ENCODE measurements at places on chromosomes 1 and 21.

- no peak for DNase-seq
Observed at GRCh38 chr1:224495866-224496265, 61.3 kb upstream of the WDR26 start.

- no peak for DNase-seq
Observed at GRCh38 chr1:194568610-194569009, 1382.2 kb upstream of the B3GALT2 start.

DNA sequence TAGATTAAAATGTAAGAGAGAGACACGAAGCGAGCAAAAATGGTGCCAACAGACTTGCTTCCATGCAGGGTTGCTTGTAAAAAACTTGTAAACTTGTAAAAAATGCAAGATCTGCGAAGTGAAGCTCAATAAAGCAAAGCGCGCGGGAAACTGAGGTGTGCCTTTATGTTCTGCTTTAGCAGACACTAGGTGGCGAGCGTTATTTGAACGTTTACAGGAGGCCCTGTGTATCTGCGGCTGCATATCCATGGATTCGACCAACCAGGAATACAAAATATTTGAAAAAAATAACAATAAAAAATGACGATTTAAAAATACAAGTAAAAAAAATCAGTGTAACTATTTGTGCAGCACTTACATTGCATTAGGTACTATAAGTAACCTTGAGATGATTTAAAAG, 1.5 kb downstream of the UBE2G2 start:
- peak; percentile 34 for DNase-seq

GRCh38 chr1:234713859-234714258, 103.9 kb upstream of the IRF2BP2 start:
- DNase-seq, result no peak

GRCh38 chr1:109906160-109906838, 4.3 kb upstream of the CSF1 start:
- DNase-seq, result no peak

DNA sequence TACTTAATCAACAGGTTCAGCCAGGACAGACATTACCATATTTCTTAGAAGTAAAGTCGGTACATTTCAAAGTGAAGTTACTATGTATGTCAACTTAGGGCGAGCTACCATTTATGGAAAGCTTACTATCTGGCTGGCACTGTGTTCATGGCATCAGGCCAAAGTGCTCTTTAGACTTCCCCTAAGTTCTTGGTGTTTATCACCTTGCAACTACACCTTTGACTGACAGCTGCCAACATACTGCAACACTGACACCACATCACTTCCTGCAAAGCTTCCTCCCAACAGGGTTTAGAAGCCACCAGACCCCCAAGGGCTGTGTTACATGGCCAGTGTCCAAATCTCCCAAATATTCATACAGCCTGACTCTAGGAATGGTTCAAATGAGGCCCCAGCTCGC, 61.0 kb downstream of the TIAM1 start:
- DNase-seq, result no peak

GRCh38 chr21:41709965-41710822, 56.7 kb downstream of the RIPK4 start:
- no peak for DNase-seq

GRCh38 chr21:26943921-26944320, 23.0 kb downstream of the ADAMTS5 start:
- DNase-seq, result no peak

DNA sequence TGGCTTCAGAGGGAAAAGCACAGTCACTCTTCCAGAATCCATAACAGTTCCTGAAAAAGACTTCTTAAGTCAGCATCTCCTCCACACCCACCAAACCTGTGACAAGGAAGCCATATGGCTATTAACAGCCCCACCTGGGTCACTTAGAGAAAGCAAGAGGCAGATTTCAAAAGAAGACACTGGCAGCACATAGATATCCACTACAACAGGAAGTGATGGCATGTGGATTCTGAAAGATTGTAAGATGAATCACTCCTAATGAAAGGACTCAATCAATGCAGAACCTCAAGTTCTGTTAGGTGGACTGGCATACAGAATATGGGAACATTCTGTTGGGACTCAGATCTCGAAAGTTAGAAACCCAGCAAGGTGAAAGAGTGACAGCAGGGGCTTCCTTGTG, 365.9 kb downstream of the TGFB2 start:
- peak; percentile 13 for DNase-seq

GRCh38 chr1:34529935-34530859, 224.7 kb upstream of the GJB5 start:
- DNase-seq, result no peak

DNA sequence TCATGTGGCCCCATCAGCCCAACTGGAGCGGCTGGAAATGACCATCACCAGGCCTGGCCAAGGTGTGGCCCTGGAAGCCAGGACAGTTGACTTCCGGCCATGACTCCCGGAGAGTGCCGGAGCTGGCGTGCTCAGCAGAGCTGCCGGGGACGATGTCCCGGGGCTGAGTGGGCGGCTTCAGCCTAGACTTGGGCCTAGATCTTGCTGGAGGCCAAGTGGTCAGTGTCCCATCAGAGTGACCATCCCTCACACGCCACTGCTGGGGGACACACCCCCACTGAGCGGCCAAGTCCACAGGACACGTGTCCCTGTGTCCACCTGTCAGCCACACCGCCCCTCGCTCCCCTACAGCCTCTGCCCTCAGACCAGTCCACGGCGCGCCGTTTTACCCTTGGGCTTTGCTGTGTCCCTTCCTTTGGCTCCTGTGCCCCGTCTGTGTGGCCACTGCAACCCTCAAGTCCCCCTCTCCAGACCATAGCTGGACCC, 4.0 kb downstream of the FAAP20 start:
- DNase-seq, result no peak

- no peak for DNase-seq
Observed at GRCh38 chr21:44858791-44859190, 14.7 kb downstream of the PTTG1IP start.

- DNase-seq, result no peak
Observed at GRCh38 chr1:184389446-184389845, 2.6 kb downstream of the C1orf21 start.

DNA sequence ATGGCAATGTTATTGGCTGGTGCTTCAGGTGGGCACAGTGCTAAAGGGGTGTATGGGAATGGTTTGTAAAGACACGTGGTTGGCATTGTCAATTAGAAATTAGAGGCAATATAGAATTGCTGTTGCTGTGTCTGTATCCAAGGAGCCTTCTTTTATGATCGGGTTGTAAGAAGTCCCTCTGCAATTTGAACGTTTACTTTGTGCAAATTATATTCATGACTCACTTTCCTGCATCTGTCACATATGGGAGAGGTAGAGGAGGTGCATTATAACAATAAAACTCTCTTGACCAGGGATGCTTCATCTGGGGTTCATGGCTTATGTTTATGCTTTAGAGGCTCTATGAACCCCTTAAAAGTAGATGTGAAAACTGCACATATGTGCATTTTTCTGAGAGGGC, 130.4 kb upstream of the DNAH14 start:
- no peak for DNase-seq

DNA sequence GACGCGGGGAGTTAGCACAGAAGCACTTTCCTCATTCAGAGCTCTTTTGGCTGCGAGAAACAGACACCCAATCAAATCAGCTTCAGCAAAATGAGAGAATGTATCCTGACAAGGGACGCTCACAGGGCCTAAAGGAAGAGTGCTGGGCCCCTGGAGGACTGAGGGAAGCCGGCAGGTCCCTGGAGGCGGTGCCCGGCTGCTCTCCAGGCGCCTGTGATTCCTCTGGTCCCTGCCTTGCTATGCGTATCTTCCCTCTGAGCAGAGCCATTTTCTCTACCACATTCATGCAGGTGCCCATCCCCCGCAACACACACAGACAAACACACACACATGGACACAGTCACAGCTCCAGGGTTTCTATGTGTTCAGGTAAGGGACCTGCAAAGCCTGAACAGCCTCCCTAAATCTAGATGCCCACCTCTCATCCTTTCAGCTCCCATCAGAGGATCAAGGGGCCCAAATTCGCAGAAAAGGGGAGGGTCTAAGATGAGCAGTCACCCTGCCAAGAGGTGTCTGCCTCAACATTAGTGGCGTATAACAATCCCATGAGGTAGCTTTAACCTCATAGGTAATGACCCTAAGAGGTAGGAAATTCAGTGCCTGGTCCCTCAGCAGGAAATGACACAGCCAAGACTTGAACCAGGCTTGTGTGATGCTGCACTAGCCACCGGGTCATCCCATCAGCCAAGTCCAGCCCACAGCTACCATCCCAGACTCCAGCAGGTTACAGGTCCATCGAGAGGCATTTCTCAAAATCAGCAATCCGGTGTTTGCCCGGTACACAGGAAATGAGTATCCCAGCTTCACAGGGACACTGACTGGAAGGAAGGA, 29.0 kb downstream of the PTAFR start:
- DNase-seq, result no peak

DNA sequence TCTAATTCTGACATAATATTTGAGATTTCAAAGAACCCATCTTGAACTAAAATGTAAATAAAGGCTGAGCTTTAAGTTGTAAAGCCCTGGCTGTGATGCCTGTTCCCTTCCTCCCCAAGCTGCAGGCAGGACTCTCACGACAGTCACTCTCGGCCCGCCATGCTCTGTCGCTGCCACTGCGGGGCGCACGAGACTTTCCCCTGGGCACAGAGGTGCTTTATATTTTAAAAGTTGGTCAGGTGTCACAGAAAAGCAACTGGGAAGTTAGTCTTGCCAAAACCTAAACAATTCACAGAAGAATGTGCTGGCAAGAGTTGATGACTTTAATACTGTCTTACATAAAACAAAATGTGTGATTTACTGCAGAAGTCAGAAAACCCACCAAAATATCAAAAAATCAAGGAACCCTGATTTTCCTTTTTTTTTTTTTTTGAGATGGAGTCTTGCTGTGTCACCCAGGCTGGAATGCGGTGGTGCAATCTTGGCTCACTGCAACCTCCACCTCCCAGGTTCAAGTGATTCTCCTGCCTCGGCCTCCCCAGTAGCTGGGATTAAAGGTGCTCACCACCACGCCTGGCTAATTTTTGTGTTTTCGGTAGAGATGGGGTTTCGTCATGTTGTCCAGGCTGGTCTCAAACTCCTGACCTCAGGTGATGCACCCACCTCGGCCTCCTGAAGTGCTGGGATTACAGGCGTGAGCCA, 10.7 kb downstream of the LRRC47 start:
- DNase-seq, result no peak

DNA sequence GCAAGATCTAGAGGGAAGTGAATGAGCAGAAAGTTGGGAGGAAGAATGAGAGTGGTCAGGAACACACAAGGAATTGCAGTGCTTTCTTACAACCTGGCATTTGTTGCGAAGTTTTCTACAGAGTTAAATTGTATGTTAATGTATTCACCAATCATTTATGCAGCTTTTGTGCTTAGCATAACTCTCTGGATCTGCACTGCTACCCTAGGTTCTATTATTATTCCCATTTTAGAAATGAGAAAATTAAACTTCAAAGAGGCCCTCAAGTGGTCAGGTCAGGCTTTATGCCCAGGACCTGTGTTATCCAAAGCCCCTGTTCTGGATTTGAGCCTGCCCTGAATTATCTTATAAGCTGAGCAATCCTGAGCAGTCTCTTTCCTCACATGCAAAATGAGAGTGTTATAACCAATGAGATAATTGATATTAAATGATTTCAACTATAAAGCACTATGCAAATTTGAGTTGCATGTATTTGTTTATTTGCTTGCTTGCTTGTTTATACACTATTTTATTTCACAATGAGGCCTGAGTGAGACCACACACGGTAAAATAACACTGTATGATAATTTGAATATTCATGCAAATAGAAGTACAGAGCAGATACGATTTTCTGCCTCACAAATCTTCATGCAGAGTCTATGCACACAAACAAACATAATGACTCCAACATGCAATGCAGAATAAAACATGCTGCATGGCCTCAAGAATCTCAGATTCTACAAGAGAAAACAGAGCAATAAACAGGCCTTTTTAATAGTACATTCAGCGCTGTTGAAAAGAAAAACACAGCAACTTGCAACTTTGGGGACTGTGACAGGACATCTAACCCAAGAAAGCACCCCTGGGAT, 323.0 kb downstream of the PLPP3 start:
- DNase-seq, result no peak

DNA sequence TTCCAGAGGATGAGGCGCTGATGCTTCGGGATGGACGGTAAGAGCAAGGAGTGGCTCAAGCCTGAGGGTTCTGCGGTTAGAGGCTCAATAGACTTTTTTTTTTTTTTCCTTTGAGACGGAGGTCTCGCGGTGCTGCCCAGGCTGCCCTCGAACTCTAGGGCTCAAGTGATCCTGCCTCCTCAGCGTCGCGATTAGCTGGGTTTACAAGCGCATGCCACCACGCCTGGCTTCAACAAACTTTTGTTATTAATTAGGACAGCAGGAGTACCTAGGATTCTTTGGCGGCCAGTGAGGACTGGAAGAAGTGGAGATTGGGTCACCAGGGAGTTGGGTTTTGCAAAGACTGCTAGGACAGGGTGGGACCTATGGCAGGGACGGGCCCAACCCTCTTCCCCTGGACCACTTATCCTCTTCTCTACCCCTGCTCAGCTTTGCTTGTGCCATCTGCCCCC, 587 bp downstream of the SCNM1 start:
- DNase-seq, result peak; percentile 61

GRCh38 chr1:113388017-113388620, 2.2 kb upstream of the MAGI3 start:
- DNase-seq, result no peak

DNA sequence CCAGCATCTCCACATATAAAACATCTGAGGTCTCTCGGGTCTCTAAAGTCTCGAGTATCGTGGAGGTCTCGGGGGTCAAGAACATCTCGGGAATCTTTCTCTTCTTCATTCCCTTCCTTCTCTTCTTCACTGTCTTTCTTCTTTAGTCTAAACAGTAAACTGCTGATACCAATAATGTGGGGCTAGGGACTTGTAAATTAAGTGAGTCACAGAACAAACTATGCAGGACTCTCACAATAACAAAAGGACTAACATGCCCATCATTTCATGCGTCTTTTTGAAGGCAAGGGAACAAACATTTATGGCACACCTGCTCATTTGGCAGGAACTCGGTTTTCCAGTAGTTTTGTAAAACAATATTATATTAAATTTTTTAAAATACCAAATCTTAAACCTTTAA, 32.4 kb downstream of the PRPF38A start:
- no peak for DNase-seq

DNA sequence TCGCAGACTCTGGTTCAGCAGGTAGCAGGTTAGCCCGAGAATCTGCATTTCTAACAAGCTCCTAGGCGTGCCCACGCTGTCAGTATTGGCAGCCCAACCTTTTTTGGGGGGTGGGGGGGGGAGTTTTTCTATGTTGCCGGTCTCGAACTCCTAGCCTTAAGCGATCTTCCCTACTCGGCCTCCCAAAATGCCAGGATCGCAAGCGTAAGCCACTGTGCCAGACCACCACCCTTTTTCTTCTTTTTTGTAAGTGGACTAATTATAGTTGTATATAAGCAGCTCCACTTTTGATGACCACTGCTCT, 480 bp upstream of the MIS18A start:
- DNase-seq, result no peak

DNA sequence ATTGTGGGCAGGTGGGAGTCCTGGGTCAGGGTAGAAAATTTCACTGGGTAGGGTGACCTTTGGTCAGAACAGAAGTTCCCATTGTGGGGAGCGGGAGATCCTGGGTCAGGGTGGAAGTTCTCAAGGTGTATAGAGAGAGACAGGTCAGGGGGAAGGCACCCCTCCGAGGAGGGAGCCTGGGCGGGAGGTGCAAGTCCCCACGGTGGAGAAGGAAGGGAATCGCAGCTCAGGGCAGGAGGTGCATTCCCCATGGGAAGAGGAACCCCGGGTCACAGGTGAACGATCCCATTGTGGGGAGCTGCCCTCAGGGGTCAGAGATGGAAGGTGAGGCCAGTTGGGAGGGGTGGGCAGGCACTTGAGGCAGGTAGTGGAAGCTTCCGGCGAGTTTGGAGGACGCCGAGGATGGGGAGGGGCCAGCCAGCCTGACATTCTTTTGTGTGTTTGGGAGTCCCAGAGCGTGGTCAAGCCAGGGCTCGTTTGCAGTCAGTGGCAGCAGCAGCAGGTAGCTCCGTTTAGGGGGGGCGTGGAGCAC, 637 bp downstream of the LYPLA2 start:
- peak; percentile 67 for DNase-seq

All from RWPE1 (cell line).